ENCODE measurements at places on chromosomes 12 and 14.

GRCh38 chr12:58367041-58367440 lies 425.7 kb downstream of the ATP23 start:
- no peak for DNase-seq

GRCh38 chr12:111451232-111451631 lies 45.5 kb downstream of the SH2B3 start:
- no peak for DNase-seq

DNA sequence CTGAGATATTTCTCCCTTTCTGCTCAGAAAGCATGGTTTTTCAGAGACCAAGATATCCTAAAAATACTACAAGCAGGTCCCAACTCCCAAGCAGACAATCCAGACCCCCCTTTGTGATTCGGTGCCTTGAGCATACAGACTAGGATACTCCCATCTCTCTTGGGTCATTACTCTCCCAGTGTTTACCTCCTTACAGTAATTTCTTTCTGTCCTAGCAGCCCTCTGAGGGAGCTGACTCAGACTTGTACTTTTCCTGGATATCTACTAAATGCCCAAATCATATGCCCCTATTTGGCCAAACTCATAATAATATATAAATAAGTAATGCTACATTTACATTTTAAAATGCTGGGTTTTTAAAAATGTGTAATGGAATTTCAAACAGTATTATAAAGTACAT lies 355.6 kb downstream of the LRIG3 start:
- DNase-seq: no peak

GRCh38 chr12:54558311-54558710 lies 8.9 kb downstream of the PDE1B start:
- DNase-seq: no peak

- no peak for DNase-seq
These were observed 8.3 kb downstream of the ADGRD1 start for GRCh38 chr12:130961921-130962451.

DNA sequence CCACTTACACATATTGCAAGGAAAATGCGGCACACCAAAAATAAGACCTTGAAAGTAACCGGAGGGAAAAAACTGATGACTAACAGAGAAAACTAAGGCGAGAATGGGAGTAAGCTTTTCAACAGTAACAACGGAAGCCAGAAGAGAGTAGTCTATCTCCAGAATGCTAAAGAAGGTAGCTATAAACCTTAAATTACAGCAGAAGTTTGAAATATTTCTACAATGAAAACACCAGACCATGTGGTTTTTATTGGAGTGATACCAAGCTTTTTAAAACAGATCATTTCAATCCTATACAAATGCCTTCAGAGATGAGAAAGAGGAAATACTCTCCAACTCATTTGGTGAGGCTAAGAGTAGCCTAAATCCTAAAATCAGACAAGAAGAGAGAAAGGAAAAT lies 209.5 kb downstream of the ANO6 start:
- no peak for DNase-seq

- DNase-seq: no peak
These were observed 2.0 kb upstream of the SCN8A start for GRCh38 chr12:51589060-51589459.

Data from NCI-H446 (cell line).